ENCODE measurements at places on chromosomes 5 and 9. TPM values are rescaled to one million over a fixed set of nuclear protein-coding genes. Genes with fewer than 3 reads are reported as not detected.
A peak's percentile ranks its signal among the peaks of the same experiment; 100 is the strongest.

Gene SKP2
- total RNA-seq: 84.1 TPM

Gene CRB2
- total RNA-seq: not detected

Gene FAM221B
- not detected for total RNA-seq

Gene TMEM215
- total RNA-seq: not detected

Gene PCDHB3
- total RNA-seq: not detected

Gene HEMGN
- not detected for total RNA-seq

Gene ADAMTSL1
- 1.9 TPM for total RNA-seq

Gene TAS2R1
- total RNA-seq: not detected

GRCh38 chr9:69319324-69320025, 5.5 kb upstream of the ENTREP1 start:
- DNase-seq: no peak

DNA sequence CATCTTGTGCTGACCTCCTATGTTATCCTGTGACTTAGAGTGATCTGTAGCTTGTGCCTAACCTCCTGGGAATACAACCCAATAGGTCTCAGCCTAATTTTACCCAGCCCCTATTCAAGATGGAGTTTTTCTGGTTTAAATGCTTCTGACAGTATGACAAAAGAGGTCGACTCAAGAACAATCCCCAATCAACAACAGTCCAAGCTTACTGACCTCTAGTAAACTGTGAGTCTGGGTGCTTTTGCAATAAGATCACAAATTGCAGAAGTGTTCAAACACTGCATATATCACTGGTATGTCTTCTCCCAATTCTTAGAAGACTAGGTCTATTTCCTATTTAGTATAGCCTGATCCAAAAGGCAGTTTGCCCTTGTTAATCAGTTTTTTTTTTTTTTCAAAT, 323.5 kb upstream of the PTGER4 start:
- DNase-seq: no peak

GRCh38 chr9:31745886-31746285, 638.6 kb upstream of the ACO1 start:
- no peak for DNase-seq

GRCh38 chr9:135960411-135961276, 529 bp downstream of the UBAC1 start:
- DNase-seq: no peak

GRCh38 chr9:13896922-13897835, 416.8 kb downstream of the NFIB start:
- DNase-seq: no peak

DNA sequence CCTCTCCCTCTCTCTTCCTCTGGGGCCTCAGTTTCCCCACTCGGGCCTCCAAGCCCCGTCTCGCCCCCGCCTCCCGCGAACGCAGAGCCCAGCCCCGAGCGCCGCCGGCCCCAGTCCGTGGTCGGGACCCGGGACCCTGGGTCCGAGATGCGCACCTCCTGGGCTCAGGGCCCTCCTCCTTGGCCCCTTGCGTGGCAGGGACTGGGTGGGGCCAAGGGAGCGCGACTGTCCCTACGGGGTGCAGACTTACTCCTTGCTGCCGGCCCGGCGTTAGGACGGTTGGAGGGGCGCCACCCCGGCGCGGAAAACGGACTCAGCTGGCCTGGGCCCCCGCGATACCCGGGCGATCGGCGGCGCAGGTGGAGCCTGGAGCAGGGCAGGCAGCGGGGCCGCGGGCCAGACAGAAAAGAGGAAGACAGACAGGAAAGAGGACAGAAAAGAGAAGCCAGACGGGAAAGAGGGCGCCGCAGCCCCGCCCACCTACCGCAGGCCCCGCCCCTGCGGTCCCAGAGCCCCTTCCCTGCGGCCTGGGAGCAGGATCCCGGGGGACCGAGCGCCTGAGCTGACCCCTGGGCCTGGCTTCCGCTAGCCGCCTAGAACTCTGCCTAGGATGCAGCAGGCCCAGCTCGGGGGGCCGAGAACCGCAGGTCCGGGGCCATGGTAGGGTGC, at the start of gene GBGT1:
GBGT1 (minus strand) TSS at position 411 of the 669 bp plus-strand sequence. CDS start 1,502 bp downstream, outside the sequence.
- no peak for DNase-seq

GRCh38 chr5:113084402-113085083, 107.9 kb downstream of the DCP2 start:
- DNase-seq: no peak

DNA sequence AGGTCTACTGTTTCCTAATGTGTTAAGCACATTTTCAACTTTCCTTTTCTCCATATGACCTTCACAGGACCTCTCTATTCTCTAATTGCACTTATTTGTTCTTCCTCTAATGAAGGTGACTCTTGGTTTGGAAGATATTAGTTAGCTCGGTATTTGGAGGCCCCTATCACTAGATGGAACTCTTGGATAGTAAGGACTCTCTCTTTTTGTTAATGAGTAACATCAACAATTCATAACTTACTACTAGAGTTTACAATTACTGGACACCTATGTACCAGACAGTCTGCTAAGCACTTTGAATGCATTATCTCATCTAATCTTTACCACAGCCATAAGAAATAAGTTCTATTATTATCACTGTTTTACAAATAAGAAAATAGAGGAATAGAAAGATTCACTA, 23.4 kb upstream of the PAM start:
- DNase-seq: no peak

- DNase-seq: no peak
Measured at GRCh38 chr5:1743769-1744085, 55.9 kb downstream of the MRPL36 start.

- DNase-seq: peak; percentile 99
Measured at GRCh38 chr5:169350759-169351240, 49.9 kb upstream of the SLIT3 start.

DNA sequence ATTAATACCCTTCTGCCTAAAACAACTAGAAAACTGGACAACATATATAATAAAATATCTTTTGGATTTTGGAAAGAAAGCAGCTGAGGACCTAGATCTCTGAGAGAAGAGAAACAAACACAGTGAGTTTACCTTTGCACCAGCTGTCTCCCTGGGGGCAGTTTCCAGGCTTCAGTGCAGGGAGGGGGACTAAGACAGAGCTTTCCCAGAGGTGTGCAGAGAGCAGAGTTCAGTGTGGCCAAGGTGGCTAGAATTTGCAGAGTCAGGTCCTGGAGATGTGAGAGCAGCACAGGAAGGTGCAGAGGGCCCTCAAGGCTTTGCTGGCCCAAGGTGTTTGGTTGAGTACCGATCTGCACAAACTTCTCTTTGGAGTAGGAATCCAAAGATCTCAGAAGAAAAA, 26.3 kb upstream of the PTPDC1 start:
- no peak for DNase-seq

GRCh38 chr5:55421074-55421529, 113.3 kb downstream of the MTREX start:
- DNase-seq: no peak

DNA sequence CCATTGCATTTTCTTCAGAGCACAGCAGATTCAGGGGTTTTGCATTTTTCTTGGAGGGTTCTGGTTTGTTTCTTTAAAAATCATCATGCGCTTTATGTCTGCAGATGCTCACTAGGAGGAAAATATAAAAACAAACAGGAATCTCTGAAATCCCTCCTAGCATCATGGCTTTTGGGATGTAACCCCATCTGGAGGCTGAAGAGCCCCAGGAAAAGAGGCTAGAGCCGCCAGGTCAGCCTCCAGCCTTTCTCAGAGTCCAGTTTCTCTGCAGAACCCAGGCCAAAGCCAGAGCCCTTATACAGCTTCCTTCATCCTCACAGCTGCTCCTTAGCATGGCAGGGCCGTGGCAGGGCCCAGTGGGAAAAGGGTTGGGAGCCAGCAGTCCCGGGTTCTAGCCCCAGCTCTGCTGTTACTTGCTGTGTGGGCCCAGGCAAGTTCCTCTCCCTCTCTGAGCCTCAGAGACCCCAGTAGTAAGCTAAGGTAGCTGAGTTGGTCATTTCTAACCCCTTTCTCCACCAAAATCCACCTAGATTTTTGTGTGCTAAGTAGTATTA, 62.1 kb downstream of the PAX5 start:
- DNase-seq: no peak

GRCh38 chr5:96538808-96539250, 105.8 kb upstream of the PCSK1 start:
- DNase-seq: peak; percentile 59

DNA sequence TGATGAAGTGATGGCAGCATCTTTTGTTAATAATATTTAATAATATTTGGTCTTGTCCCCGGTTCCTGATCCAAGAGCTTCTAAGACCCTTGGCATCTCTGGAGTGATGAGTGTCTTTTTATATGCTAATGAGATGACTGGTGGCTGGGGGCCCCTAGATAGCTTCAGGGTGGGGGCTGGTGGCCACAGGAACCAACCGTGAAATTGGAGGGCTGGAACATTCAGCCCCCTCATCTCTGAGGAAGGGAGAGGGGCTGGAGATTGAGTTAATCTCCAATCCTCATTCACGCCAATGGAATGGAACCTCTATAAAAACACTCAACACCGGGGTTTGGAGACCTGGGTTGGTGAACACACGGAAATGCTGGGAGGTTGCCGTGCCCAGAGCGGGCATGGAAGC, 78.2 kb upstream of the RAPGEF1 start:
- DNase-seq: no peak

DNA sequence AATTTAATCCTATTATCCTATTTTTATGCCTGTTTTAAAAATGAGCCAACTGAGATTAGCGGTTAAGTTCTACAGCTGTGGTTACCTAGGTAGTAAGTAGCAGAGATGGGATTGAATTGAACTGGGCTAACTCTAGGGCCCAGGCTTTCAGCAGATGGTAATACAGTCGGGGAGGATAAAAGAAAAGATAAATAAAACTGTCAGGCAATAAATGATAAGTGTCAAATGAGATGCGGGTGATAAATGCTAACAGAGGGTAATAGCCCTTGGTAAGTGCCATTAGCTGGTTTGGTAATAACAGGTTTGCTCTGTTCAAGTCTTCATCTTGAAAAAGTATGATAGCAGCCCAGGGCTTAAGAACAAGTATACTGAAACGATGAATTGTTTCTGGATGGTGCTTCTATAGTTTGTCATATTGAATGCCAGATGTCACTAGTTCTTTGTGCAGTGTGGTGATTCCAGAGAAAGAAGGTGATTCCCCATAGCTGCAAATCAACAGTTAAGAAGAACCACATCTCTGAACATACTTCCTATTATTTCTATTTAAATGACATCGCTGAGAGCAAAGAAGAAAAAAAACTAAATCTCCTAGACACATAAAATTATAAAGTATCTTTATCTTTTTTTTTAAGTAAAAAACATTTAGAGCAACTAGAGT, 360.8 kb upstream of the PANK3 start:
- DNase-seq: no peak

All from HT1080 (cell line).